ENCODE measurements at places on chromosomes 4 and X.

DNA sequence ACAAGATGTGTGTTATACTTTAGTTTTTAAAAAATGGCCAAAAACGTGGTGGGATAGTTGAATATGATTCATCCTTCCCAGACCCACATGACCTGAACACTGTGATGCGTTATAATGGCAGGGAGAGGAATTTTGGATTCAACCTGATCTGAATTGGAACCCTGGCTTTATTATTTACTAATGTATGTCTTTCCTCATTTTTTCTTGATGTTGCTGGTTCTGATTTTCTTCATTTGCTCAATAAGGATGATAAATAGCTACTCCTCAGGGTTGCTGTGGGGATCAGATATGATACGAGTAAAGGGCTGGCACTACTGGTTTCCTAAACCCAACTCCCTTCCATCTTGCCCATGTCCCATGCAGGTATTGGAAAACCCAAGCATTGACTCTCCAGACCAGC lies 24.2 kb upstream of the ACSL1 start:
- DNase-seq = no peak

DNA sequence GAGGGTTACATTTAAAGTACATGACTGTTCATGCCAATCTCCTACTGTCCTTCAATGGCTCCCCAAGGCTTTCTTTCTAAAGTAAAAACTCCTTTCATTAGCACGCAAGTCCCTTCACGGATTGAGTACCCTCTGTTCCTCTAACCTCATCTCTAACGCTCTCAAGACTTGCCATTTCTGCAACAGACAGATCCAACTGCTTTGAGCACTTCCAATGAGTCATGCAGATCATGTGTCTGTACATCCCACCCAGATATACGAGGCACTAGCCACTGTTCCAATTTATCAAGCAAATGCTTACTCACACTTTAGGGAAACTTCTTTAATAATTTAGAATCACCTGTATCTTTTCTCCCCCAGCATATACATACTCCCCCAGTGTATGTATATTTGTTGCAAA lies 332.5 kb upstream of the ZFP42 start:
- DNase-seq = no peak

DNA sequence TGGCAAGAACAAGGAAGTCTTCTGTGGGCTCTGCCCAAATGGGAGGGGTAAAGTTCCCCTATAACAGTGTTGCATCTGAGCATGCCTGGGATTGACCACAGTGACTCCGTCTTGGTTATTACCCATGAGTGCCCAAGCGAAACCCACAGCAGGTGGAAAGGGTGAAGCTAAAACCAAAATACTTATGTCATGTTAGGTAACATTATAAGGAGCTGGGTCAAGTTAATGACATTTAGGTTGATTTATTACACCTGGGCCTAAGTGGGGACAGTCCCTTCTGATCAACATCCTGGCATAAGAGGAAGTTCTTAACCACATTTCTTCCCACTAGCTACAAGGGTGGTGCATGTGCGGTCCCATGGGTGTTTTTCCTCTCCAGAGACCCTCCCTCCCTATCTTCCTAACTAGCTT lies 1.3 kb upstream of the ZNF732 start:
- no peak for DNase-seq

- no peak for DNase-seq
These were observed 20.5 kb upstream of the DHRSX start for GRCh38 chrX:2521092-2521926.

- no peak for DNase-seq
These were observed 22.2 kb downstream of the GPAT3 start for GRCh38 chr4:83558059-83558653.

Measured in stimulated activated CD4-positive, alpha-beta T cell treated with anti-CD3 and anti-CD28 coated beads, Interleukin-4, amount 100 ng/mL, for 24 hours (primary cell).